Occipital lobe (tissue), 3 donors: ENCODE measurements at places on chromosomes 12 and 14.
A peak's percentile ranks its signal among the peaks of the same experiment; 100 is the strongest.

DNA sequence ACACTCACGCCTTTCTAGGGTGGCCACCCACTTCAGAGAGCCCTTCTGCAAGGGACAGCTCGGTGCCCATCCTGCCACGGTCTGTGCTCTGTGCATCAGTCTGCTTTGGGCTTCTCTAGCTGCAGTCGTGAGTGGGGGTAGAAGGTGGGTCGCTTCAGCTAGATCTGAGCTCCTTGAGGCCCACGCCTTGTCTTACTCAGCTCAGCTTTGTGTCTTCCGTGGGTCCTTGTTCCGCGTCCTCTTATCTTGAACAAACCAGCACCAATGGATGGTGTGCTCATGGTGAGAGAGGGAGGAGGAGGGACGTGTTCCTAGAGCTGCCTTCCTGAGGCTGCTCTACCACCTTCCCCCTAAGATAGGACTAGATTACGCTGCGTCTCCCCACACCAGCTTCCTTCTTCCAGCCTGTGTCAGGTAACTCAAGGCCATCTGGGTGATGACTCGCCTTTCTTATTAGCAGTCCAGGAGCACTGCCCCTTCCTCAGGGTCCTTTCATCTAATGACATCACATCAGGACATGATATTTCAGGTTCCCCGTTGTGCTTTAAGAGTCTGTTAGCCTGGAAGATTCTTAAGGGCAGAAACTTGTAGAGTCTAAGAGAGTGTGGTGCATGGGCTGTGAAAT is 118.8 kb downstream of the TSPAN9 start:
- no peak for DNase-seq

DNA sequence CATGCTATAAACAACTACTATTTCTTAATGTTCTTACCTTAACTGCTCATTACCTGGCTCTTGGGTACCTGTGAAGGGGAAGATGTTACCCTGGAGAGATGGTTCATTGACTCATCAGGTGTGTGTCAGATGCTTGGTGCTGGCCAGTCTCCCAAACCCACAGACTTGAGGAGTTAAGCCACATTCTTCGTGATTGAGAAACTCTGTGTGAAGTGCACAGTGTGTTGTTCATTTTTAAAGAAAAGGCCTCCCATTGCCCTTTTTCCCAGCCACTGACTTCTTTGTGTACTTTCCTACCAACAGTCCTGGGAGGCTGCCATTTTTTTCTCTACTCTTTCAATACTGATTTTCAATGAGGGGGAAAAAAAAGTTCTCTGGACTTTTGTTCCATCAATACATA is 3.2 kb downstream of the MGST1 start:
- DNase-seq: no peak

GRCh38 chr14:22854963-22855724 is 16.4 kb upstream of the LRP10 start:
- no peak for DNase-seq

GRCh38 chr12:82027612-82028011 is 268.5 kb upstream of the PPFIA2 start:
- no peak for DNase-seq

GRCh38 chr14:77301103-77301502 is 19.6 kb downstream of the POMT2 start:
- DNase-seq: peak; percentile 60

DNA sequence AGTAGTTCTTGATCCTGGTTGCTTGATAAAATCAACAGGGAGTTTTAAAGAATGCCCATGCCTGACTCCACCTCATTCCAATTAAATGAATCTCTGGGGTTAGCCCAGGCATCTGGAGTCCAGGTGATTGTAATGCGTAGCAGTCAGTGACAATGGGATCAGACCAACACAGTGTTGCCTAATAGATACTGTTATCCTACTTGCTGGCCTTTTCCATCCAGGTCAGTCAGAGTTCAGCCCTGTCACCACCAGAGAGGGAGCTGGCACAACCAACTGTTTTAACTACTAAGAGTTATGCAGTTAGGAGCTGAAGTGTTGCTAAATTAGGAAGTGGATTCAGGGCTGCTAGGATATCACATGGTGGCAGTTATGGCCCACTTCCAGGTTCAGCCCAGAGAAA is 107.1 kb downstream of the GPR135 start:
- no peak for DNase-seq

GRCh38 chr14:101380512-101380911 is 180.8 kb upstream of the DIO3 start:
- no peak for DNase-seq

- no peak for DNase-seq
Measured at GRCh38 chr12:63821781-63822251, 22.7 kb upstream of the SRGAP1 start.

- DNase-seq: peak; percentile 11
Measured at GRCh38 chr12:95548539-95549391, 2.5 kb downstream of the USP44 start.

DNA sequence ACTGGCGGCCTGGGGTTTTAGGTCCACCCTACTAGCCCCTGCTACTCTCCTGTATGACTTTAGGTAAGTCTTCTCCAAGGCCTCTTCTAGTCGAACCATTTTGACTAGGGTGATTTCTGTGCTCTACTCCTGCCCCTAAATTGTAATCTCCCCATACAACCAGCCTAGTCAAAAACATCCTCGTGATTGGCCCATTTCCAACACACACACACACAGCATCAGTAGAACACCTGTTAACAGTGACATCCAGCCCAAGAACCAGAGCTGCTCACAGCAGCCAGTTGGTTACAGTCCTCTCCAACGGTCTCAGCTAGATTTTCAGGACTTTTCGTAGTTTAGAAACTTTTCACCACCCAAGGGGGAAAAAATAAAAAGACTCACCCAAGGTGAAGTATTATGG is 30.9 kb downstream of the NT5DC3 start:
- no peak for DNase-seq

DNA sequence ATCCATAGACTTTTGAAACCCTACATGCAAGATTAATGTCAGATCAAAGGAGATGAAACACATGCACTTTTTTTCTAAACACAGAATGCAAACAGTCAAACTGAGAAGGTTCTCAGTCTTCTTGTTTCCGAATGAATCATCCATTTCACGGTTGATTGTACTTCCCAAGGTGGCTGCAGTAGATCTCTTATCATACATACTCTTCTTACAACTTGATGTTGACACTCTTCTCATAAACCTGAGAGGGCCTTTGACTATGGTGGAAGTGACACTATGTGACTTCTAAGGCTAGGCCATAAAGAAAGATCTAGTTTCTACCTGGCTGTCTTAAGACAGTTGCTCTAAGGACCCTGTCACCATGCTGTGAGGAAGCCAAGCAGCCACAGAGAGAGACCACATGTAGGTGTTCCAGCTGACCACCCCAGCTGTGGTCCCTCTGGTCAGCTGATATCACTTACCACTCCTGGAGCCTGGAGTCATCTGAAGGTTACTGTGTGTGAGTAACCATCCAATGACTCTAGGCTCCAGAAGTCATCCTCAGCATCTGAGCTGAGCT is 67.2 kb upstream of the HMGA2 start:
- DNase-seq: no peak

DNA sequence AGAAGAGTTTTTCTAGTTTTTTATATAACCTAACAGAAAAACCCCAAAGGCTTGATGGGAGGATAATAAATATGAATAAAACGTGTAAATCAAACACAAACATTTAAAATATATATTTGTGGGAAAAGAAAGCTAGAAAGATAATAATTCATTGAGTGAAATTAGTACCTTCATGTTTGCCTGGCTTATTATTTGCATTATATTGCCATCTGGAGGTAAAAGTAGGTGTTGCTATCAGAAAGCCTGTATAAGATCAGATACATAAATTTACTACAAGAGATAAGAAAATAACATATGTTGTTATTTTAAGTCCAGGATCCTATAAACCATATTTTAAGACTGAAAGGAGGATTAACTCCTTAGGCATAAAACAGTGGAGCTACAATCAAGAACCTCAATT is 77.7 kb downstream of the NTS start:
- no peak for DNase-seq

DNA sequence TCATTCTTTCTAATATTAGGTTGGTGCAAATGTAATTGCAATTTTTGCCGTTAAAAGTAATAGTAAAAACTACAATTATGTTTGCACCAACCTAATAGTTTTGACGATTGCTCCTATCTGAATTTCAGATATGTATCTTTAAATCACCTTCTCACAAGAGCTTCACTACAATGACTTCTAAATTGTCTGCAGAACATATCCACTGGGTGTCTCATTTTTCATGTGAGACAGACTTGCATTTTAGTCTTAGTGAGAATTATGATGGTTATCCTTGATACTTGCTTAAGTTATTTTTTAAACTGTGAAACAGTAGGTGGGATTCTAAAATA is 84.6 kb downstream of the ITPR2 start:
- no peak for DNase-seq

DNA sequence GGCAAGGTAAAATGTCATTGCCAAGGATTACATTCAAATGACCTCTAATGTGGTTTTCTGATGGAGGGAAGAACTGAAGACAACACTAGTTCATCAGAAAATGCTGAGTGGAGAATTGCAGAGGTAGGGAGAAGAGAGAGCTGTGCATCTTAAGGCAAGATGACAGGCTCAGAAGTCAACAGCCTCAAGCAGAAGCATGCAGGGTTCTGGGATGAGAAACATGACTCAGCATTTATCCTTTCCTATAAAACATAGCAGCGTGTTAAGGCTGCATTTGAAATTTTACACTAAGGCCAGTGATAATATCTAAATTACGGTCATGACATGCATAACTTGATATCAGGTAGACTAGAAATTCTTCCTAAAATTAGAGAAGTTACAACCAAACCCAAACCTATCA is 53.7 kb upstream of the DYRK2 start:
- DNase-seq: no peak

DNA sequence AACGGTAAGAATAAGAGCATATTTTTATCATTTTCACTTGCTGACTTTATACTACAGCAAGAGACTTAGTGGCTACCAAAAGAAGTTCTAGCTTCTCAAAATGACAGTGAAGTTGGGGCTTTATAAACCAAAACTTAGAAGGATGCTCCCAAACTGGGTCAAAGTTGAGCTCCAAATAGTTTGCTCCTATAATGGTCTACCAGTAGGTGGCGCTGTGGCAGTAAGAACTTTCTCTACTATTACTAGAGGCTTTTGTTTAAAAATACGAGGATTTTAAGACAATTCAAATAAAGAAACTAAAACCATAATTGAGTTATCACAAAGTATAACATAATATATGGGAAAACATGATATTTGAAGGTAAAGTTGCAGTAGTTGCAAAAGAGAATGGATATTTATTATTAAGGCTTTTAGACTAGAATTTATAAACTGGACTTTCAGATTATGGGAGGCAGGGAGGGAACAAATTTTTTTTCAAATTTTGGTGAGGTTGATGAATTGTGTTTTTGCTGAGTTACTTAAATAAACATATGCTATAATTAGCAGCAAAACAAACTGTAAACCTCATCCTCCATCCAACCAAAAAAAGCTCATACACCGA is 75.0 kb downstream of the TGFB3 start:
- DNase-seq: no peak

GRCh38 chr14:45135156-45135555 is 574 bp upstream of the FANCM start:
- DNase-seq: no peak

GRCh38 chr12:22738945-22739344 is 114.0 kb downstream of the ETNK1 start:
- DNase-seq: no peak

- no peak for DNase-seq
Measured at GRCh38 chr12:20628226-20628787, 66.8 kb upstream of the SLCO1C1 start.

GRCh38 chr14:31564194-31564593 is 3.0 kb downstream of the NUBPL start:
- no peak for DNase-seq

- no peak for DNase-seq
Measured at GRCh38 chr12:32066206-32066605, 40.4 kb upstream of the BICD1 start.
